Immature natural killer cell (primary cell): ENCODE measurements at places on chromosomes 16 and 17. TPM values are rescaled to one million over a fixed set of nuclear protein-coding genes. Genes with fewer than 3 reads are reported as not detected.
A peak's percentile ranks its signal among the peaks of the same experiment; 100 is the strongest.

DNA sequence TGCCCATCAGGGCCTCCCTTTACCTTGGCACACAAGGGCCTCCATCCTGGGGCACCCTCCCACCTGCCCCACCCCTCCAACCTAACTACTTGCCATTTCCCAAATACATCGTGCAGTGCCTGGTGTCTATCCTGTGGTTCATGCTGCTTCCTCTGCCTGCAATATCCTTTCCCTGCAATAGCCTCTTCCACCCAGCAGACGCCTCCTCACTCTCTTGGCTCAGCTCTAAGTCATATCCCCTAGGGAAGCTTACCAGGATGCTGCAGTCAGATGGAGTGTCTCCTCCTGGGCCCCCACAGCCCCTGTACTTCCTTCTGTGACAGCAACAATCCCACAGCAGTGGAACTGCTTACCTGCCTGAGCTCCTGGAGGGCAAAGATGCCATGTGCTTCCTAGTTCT is 36.7 kb downstream of the CCDC182 start:
- no peak for DNase-seq

RILP gene
- polyA plus RNA-seq = 9.2 TPM

PIRT gene
- polyA plus RNA-seq = not detected

DNA sequence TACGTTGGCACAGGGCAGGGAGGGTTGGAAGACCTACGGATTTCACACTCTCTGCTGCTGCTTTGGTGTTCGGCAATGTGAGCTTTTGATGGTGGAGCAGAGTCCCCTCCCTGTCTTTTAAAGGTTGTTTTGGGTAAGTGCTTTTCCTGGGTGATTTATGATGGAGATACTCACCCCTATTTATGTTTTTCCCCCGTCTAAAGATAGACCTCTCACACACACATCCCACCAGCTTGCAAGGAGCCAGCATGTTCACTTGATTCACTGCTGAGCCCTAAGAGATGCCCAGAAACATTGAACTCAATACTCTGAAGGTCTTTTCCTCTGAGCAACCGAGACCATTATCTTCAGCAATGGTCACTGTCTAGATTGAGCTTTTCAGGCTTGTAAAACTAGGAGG is 8.3 kb downstream of the RBFOX1 start:
- DNase-seq = no peak

DNA sequence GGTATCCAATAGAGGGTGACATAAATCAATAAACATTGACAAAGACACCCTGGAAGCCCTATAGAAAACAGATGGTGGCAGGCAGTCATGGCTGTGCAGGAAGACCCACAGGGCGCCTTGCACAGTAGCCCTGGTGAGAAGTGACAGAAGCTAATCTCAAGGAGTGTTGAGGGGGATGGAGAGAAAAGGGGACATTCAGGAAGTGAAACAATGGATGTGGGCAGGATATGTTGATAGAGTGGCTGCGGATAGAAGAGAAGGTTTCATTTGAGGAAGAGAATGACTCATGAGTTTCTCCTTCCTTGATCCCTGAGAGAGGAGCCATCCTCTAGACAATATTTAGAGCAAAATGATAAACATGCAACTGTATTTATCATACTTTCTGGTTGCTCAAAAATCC is 468.8 kb upstream of the HSBP1 start:
- DNase-seq = no peak

DNA sequence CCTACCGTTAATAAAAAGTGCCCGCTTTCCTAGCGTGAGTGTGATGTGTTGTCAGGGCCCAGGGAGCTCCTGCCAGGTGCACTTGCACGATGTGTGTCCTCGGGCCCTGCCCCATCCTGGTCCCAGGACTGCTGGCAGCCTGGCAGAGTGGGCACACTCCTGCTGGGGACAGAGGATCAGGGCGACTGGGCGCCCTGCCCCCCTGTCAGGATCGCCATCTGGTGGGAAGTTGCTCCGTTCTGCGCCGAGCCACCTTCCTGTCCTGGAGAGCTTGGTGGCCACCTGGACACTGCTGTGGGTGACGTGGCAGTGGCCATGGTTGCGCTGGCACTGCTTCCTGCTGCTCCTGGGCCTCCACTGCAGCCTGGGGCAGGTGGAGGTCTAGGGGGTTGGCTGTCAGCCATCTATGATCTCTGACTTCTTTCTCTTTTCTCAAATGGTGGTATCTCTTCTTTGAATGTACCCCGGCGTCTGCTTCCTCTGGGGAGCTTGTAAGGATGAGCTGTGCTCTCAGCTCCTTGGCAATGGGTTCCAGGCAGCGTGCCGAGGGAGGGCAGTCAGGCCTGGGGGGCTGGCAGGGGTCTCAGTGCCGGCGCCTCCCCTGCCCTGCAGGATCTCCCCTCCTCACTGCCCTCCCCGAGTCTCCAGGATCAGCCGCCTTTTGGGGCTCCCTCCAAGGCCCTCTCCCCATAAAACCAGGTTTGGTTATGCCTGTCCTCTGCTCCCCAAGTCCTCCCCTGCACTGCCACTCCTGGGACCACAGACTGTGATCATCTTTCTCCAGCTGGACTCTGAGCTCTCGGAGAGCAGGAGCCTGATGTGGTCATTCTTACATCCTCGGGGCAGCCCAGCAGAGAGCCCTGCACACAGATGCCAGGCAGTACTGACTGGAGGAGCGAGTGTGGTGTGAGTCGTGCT is 76.9 kb downstream of the AMFR start:
- DNase-seq = no peak

AATK gene
- polyA plus RNA-seq = 0.52 TPM

HSD17B2 gene
- not detected for polyA plus RNA-seq

GRCh38 chr17:49210158-49211029 is at the start of the genes ABI3 and GNGT2:
Gene ABI3 (plus strand): TSS chr17:49210707. CDS start chr17:49210725, 18 bp downstream.
Gene GNGT2 (minus strand): TSS chr17:49210574. CDS start chr17:49207422, 3,152 bp downstream.
- peak; percentile 76 for DNase-seq

- DNase-seq = no peak
Observed at GRCh38 chr17:75769536-75769935, 4.5 kb upstream of the GALK1 start.

GRCh38 chr17:55664287-55664686 is 58.4 kb downstream of the TMEM100 start:
- DNase-seq = no peak

HEATR3 gene
- 3.2 TPM for polyA plus RNA-seq

GRCh38 chr17:21160401-21160800 is 33.6 kb downstream of the DHRS7B start:
- no peak for DNase-seq

DNA sequence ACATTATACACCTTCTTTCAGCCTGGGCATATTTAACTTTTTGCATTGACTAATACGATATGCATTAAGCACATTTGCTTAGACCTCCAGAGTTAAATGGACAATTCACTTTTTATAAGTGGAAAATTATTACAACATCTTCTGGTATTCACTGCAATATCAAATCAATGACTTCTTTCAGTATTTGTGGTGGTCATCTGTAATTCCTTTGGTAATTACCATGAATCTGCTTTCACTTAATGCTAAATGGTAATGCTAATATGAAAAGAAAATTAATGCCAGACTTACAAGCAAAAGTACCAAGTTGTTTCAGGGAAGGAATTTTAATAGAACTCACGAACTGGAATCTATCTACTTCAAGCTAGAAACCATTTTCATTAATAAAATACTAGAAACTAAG is 6.4 kb downstream of the GPATCH8 start:
- no peak for DNase-seq

TPSD1 gene
- polyA plus RNA-seq = not detected

DNA sequence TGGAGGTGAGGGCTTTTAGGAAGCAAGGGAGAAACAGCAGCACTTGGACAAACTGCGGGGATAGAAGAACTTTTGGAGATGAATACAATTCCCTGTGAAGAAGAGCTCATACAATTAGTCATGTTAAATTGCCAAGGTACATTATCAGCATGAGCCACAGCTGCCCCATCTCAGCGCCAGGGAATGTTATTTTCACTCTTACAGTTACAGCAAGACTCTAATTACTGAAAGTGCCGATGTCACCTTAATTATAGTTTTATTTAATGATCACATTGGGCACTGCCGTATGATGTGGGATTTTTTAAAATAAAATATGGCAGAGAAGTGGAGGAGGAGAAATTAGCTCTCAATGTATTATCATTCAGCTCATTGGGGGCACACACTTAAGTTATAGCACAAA is 144.8 kb upstream of the MON1B start:
- DNase-seq = no peak

HSPB9 gene
- not detected for polyA plus RNA-seq

GRCh38 chr17:42579794-42580551 is 2.4 kb upstream of the PSMC3IP start:
- DNase-seq = no peak

NUP93 gene
- polyA plus RNA-seq = 68.3 TPM

DNA sequence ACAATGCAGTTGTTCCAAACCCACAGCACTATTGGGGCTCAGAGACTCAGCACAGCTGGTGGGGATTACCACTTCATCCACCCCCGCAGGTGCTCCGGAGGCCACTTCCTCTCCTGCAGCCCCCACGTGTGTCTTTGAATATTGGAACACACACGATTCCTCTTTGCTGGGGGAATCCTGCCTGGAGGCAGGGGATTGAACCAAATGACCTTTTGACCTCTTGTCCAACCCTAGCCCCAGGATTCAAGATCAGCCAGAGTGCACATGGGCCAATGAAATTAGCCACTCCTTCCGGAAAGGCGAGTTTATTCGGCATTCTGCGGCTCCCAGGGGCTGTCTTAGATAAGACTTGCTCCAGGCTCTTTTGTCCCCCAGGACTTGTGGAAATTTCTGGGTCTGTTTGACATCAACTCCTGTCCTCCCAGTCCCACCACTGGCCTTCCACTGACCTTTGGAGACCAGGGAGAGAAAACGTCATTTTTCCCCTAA is 350.2 kb downstream of the FOXL1 start:
- DNase-seq = no peak

- no peak for DNase-seq
Observed at GRCh38 chr16:27390151-27390550, 11.8 kb upstream of the IL21R start.

DNA sequence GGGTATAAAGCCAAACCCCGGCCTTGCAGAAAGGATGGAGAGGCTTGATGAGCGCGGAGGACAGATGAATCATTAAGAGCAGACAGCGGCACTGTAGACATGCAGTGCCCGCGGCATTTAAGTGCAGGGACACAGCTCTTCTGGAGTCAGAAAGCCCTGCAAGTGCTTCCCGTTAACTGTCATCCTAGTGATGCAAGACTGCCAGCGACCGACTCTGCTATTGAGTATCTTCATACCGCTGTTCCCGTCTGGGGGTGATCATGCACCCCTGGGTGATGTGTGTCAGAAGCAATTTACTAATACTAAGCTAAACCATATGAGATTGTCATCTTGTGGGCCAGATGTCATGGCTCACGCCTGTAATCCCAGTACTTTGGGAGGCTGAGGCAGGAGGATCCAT is 101.0 kb downstream of the ABCC6 start:
- no peak for DNase-seq

DNA sequence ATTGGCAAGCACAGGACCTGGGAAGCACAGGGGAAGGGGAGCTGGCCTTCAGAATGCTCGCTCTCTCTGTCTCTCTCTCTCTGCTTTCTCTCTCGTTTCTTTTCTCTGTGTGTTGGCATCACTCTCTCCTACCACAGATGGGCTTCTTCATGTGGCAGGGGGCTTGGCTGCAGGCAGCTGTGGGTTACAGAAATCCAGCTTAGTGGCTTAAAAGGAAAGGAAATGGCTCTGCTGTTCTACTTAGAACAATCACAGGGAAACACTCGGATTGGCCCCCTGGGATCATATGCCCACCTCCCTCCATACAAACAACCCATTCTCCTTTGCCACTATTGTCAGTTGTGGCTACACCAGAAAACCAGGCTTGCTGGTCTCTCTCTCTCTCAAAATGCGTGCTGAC is 20.4 kb downstream of the TBX2 start:
- no peak for DNase-seq

KCTD19 gene
- not detected for polyA plus RNA-seq

- no peak for DNase-seq
Observed at GRCh38 chr17:15175356-15175755, 89.8 kb downstream of the PMP22 start.

GRCh38 chr17:7703584-7704479 is 1.2 kb upstream of the EFNB3 start:
- DNase-seq = peak; percentile 17
